Stimulated activated CD4-positive, alpha-beta T cell treated with anti-CD3 and anti-CD28 coated beads, Interleukin-4, amount 100 ng/mL, for 24 hours (primary cell): ENCODE measurements at places on chromosomes 1 and 21.

DNA sequence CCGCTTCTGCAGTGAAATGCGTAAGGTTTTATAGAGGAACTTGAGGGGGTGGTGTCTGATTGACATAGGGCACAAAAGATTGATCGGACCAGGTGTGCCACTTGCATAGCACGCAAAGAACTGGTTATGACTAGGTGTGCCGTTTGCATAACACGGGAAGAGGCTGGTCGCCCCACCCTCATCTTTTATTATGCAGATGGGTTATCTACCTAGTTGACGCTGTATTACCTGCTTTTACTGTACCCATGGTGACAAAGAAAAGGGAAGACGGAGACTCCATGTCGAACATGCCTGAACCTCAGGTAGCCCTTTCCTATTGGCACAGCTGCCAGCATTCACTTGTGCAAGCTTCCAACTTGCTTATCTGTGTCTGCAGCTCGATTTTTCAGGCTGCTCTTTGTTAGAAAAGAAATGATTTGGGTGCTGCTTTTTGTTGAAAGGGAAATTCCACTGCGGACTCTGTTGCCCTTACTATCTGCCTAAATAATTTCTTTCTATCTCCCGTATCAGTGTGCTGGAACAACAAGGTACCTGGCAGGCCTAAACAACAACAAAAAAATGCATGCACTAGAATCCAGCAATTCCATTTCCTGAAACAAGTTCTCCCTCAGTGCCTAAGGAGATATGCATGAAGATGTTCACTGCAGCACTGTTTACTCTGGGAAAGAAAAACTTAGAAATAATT, 194.4 kb upstream of the KAZN start:
- no peak for DNase-seq

DNA sequence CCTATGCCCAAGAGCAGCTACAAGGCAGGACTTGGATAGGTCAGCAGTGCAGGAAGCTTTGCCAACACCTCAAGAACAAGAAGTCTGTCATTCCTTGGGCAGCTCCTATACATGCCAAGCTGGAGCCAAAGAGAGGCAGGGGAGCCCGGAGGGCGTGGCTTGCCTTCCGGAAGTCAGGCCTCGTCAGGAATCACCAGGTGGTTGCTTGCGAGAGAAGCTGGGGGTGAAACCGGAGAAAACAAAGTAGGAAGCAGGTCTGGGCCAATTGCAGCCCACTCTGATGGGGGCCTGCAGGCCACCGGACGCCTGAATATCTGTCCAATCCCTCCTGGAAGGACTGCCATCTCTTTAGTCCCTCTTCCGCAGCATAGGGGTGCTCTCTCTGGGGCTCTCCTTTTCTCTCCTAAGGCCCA, 794 bp upstream of the FAM76A start:
- DNase-seq = no peak

DNA sequence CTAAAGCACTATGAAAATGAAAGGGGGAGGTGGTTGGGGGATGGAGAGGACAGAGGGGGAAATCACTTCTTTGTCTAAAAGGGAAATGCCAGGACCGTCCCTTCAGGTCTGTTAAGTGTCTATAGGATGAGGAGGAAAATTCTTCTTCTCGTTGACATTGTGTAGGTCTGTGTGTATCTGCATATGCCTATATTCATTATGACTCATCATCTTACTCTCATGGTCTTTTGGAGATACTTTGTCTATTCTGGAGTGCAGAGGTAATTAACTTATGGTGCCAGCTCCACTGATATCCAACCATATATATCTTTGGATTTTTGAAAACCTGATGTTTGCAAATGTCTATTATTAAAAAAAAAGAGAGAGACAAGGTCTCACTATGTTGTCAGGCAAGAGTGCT, 143.7 kb downstream of the PBX1 start:
- no peak for DNase-seq

GRCh38 chr1:226845624-226846023, 24.8 kb upstream of the PSEN2 start:
- no peak for DNase-seq

- DNase-seq = peak; percentile 4
Observed at GRCh38 chr21:18030248-18030647, 211.1 kb upstream of the C21orf91 start.

GRCh38 chr1:9882296-9882944, 27.6 kb downstream of the CTNNBIP1 start:
- no peak for DNase-seq

DNA sequence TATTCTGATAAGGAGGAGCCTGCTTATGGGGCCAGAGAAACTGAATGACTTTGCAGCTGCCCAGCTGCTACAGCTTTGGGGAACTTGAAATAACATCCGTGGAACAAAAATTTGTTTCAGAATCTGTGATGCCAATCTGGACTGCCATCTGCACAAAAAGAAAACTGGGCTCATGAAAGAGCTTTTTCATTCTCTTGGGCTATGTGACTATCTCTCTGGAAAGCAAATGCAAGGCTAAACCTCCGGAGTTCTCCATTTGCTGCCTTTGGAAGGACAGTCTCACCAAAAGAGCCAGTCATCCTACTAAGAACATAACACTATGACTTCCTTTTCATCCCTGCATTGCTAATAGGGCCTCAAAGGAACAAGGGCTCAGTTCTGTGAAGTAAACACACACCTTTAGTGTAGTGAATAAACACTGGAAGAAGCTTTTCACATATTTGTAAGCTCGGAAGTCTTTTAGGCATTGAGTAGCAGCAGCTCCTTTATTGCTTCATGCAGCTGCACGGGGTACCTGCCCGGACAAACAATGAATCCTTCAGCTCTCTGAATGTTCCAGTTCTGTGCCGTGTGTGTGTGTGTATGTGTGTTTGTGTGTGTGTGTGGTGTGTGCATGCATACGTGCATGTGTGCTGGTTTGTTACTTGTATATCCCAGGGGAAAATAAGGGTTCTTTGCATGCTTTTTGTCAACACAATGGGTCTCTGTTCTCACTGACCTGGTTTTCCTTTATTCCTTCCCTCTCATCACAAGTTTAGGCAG, 255.5 kb upstream of the SGIP1 start:
- DNase-seq = no peak

DNA sequence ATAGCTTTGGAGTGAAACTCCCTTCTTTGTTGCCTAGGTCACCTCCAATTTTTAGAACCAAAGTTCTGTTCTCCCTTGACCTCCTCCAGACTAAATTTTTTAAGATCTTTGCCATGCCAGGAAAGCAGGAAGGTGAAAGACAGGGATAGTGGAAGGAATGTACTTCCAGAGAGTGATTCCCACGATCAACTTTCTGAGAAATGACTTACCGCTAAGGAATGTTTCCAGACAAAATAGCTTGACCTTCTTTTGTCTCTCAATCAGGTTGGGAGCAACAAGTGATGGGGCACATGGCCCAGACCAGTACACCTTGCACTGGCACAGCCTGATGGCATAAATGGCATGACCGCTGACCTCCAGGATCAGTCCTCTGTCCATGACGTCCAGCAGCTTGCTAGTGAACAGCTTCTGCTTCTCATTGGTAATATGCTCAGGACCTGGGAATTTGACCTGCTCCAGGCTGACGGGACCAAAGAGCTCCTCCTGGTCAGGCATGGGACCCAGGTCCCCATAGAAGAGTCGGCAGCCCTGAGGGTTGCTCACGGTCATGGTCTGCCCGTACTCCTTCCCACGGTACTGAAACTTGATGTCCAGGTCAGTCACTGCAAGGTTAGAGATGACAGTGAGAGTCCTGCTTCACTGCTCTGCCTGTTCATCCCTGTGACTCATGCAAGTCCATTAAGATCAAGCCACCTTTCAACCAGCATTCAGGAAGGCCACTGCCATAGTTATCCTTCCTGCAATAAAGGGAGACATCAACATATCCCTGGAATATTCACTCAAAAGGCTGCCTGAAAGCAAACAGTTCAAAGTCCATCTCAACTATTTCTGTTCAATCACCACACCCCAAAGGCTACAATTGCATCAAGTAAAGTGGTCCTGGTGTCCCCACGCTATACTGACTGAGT, 6.2 kb upstream of the C1orf74 start:
- no peak for DNase-seq

GRCh38 chr1:214427871-214428277, 123.5 kb downstream of the PTPN14 start:
- DNase-seq = peak; percentile 60

GRCh38 chr1:182229921-182230491, 161.6 kb downstream of the GLUL start:
- DNase-seq = no peak

DNA sequence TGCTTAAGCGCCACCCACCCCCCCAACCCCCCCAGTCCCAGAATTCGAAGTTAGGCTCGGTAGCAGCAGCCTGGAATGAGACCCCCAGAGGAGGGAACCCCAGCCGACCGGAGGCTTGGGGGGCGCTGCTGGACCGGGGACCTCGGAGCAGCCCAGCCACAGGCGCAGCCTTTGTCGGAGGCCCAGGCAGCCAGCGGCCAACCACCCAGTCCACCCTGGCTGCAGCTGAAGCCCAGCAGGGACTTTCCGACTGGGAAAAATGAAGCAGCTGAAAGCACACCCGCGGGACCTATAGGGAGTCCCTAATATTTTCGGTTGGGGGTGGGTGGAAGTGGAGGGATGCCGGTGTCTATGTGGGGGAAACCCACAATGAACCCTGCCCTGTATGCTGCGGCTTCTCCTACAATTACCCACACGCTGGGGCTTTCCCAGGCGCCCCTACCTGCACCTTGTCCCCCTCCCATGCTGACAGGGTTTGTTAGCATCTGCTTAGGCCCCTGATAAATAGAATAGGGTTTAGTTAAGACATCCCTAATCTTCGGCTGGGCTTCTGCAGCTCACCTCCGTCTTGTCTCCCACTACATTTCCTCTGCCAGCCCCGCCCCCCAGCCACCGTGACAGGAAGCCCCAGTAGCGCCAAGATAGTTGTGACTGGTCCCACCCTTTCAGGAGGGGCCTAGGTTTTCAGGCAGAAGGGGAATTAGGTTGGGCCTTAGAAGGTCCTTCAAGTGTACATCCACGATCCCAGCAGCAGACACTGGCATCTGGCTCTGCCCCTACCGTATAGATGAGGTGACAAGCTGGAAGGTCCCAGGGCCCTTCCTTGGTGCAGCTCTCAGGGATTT, 838 bp downstream of the CCDC28B start:
- peak; percentile 78 for DNase-seq

DNA sequence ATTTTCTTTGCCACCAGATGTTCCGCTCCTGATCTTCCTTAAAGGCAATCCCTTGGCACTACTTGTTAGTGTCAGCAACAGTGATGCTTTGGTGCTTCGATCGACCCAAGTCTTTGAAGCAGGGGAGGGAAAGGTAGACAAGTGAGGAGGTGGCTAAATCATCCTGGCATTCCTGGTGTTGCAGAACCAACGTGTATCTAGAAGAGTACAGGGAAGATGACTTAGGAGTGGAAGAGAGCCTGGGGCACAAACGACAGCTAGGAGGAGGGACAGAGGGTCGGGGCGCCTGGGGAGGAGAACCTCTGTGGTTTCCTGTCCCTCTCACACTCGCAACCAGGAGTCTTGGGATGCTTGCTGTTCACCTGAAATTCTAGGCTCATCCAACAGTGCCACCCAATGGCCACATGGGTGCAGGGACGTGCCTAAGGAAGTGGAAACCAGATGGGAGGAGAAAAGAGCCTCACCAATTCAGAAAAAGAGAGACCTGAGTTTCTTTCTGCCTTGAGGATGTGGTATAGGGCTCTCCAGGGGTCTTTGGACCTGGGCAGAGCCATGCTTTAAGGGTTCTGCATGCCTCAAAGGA, 9.5 kb upstream of the KCNA2 start:
- peak; percentile 65 for DNase-seq

DNA sequence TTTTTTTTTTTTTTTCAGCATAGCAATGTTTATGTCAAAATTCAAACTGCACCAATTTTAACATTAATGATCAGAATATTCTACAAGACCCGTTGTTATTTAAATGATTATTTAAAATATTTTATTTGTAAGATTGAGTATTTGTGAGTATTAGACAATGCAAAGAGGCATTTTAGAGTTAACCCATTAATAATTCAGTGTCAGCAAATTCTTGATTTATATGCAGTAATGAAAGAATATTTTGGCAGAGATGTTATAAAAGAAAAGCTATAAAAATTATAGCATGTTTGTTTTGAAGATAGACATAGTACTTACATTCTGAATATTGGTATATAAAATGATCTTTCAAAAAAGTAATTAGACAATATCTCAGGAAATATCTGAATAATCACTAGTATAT, 269.5 kb upstream of the ZRANB2 start:
- DNase-seq = no peak

DNA sequence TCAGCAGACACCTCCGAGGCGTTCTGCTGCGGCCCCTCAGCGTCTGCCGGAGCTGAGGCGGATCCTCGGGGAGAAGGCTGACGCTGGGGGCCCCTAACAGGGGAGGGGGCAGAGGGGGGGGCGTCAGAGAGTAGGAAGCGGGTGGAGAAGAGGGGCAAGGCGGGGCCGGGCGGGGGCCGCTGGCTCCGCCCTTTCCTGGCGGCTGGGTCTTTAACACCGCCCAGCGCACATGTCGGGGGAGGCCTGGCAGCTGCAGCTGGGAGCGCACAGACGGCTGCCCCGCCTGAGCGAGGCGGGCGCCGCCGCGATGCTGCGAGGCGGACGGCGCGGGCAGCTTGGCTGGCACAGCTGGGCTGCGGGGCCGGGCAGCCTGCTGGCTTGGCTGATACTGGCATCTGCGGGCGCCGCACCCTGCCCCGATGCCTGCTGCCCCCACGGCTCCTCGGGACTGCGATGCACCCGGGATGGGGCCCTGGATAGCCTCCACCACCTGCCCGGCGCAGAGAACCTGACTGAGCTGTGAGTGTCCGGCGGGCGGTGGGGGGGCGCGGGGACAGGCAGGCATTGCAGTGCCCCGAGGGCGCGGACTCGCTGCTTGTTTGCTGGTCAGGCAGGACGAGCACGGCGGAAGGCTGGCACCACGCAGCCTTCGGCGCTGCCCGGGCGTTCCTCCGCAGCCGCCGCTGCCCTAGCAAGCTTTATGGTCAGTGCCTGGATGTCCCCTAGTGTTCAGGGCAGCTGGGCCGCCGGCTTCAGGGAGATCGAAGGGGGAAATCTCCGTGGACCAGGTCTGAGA, at the start of gene NTRK1:
TSS of gene NTRK1 (plus strand) at position 238 of the 796 bp plus-strand sequence. CDS start at position 308, 70 bp downstream.
- DNase-seq = peak; percentile 47

DNA sequence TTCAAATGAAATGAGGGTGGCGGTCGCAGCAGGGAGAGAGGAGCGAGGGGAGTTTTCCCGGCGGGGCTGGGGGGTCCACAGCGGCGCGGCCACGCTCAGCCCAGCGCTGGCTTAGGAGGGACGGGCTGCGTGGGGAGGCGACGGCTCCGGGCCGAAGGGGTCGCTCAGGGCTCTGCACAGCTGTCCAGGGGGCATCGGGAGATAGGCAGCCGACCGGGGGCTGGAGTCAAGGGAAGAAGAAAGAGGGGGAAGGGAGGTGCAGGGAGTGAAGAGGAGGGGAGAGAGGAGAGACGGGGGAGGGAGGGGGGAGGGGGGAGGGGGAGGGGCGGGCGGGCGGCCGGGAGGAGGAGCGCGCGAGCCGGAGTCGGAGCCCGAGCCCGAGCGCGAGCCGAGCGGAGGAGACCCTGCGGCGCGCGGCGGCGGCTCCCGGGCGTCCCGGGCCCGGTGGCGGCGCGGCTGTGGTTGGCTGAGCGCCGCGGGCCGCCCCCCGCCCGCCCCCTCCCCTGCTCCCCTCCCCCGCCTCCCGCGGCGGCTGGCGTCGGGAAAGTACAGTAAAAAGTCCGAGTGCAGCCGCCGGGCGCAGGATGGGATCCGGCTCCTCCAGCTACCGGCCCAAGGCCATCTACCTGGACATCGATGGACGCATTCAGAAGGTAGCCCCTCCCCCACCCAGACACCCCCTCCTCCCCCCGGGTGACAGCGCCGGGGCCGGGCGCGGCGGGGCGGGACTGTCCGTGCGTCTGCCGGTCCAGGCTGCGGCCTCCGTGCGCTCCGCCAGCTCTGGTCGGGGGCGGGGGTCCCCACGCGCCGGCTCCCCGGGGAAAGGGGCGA, at the start of gene PDE9A:
TSS of gene PDE9A (plus strand) at position 391 of the 831 bp plus-strand sequence. CDS start at position 585, 194 bp downstream.
- peak; percentile 13 for DNase-seq

- DNase-seq = no peak
Observed at GRCh38 chr1:185679220-185679619, 55.0 kb upstream of the HMCN1 start.
